H1 (cell line): ENCODE measurements at places on chromosomes 2 and 18. TPM values are rescaled to one million over a fixed set of nuclear protein-coding genes. Genes with fewer than 3 reads are reported as not detected.

DNA sequence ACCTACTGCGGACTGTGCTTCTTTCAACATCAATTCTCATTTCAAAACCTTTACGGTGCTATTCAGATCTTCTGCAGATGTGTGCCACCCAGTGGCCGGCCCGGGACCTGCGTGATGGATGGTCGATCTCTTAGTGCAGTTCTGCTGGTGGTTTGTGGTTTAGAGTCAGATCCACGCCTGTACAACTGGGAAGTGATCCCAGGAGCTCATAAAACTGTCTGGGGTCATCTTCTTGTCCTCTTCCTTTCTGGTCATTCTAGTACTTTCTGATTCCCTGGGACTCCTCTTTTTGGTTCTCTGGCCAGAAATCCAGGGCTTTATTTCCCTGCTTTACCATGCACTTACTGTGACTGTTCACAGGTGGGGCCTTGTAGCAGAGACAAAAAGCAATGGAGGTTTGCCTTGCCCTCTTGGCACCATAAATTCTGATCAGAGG, 15.8 kb upstream of the SELENOI start:
- DNase-seq: peak; percentile 91

DNA sequence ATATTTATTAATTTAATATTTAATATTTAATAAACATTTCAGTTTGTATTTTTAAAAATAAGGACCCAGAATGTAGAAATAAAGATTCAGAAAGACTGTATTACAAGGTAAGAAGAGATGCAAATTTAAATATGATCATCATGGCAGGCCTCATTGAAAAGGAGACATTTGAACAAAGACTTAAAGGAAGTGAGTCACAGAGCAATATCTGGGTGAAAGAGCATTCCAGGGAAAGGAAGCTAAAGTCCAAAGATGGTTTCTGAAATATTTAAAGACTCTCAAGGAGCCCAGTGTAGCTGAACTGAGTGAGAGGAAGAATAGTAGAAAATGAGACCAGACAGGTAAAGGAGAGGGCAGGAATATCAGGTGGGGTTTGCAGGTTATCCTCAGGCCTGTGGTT, 5.9 kb downstream of the SCYGR4 start:
- no peak for DNase-seq

Gene FAM228A
- not detected in 2 replicates for polyA plus RNA-seq

DNA sequence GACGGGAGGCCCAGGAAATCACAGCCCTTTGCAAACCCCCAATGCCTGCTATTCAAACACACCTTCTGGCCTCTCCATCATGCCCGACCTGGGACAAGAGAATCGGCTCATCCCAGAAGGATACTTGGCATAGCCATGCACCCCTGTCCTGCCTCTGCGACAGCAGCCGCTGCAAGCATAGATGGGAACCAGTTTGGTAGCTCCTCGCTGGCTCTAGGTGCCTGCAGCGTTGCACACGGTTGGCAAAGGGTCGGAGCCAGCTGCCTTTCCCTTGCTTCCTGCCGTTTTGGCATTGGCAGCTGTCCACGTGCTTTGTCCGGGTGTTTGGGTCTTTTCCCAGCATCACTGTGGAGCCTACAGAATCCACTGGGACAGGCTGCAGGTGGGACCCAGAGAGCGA, 76.9 kb downstream of the TWIST2 start:
- no peak for DNase-seq

Gene CNGA3
- 0.02 TPM in 1 of 2 replicates, not detected in the other for polyA plus RNA-seq
